ENCODE measurements at places on chromosomes 4 and X.

- DNase-seq = no peak
These were observed 57.2 kb downstream of the IRF2 start for GRCh38 chr4:184416913-184417734.

- DNase-seq = no peak
These were observed 15.1 kb downstream of the PALLD start for GRCh38 chr4:168511780-168512489.

- DNase-seq = no peak
These were observed 74.1 kb downstream of the LDB2 start for GRCh38 chr4:16824278-16824806.

DNA sequence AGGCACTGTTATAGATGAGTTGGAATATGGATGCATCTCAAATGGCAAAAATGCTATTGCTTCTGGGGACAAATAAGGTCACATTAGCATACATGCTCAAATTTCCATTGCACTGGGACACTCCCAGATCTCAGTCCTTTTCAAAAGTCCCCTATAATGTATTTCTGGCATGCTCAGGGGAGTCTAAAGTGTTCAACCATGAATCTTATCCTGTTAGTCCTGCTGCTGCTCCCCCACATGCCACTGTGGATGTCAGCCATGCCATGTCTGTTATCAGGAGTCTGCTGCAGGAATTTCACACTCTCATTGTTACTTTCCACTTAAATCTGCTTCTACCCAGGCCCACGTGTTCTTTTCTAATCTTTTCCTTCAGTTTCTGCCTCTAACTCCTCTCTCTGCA lies 1000.6 kb downstream of the CCSER1 start:
- peak; percentile 45 for DNase-seq

GRCh38 chr4:13866881-13867280 lies 239.4 kb upstream of the BOD1L1 start:
- no peak for DNase-seq

DNA sequence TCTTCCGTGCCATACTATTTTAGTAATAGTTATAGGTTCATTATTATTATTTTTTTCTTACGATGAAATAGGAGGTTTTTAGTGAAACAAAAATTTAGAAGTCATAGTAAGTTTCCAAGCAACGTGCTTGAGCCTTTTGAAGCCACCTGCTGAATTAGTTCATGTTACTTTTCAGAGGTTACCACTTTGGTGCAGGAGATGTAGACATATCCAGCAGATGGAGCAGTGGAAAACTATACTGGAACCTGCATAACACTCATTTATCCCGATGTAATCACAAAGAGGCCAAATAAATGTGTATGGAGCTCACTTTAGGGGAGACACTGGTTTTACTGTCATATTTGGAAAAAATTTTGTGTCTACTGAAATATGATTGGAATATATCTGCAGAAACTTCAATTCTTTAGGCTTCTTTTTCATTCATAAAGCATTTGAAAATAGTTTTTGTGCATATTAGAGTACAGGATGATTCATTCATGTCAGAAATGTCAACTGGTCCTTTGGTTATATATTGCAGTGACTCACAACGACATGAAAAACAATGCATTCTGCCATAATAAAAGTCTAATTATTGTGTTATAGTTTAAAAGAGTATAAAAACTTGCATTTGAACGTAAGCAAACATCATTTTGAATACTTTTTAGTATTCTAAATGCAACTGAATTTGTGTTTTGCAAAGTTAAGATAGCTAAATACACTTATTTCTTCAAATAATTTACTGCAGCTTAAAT lies 2182.9 kb upstream of the TENM3 start:
- DNase-seq = no peak

- DNase-seq = no peak
These were observed 153.7 kb downstream of the ATOH1 start for GRCh38 chr4:93982255-93982654.

- no peak for DNase-seq
These were observed 1017.2 kb downstream of the SH3BGRL start for GRCh38 chrX:82219129-82219528.

DNA sequence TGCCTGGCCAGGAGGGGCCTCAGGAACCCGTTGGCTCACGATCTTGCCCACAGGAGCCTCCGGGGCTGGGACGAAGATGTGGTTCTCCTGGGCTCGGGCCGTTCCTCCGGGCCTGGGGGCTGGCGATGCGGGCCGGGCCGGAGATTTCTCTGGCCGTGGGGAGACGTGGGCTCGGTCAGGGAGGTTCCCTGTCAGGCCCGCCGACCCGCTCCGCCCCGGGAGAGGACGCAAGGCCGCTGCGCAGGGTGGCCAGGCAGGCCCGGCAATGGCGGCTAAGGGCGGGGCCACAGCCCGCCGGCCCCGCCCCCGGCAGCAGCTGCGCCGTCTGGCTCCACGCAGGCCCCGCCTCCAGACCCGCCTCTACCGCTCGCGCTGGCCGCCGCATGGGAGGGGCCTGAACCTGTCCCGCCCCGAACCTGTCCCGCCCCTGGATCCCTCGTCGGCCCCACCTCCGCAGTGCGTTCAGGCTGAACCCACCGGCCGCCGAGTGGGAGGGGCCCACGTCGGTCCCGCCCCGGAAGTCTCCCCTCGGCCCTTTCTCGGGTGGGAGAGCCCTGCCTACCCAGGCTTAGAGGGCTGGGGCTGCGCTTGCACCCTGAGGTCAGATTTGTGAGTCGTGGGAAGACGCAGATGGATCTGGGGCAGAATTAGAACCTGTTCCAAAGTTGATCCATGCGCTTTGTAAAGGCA lies at the start of gene FAM3A:
TSS of gene FAM3A (minus strand) at position 267 of the 690 bp plus-strand sequence. CDS start 460 bp downstream, outside the sequence.
- DNase-seq = peak; percentile 95

GRCh38 chrX:18578546-18578945 lies 93.4 kb downstream of the RS1 start:
- no peak for DNase-seq

- DNase-seq = no peak
These were observed 475.6 kb downstream of the PCDH10 start for GRCh38 chr4:133624744-133625143.

- DNase-seq = no peak
These were observed 80.6 kb upstream of the CD99 start for GRCh38 chrX:2610246-2611170.
